Right ventricle myocardium superior (tissue), 1 donor: ENCODE measurements at places on chromosomes 5 and 9. TPM values are rescaled to one million over a fixed set of nuclear protein-coding genes. Genes with fewer than 3 reads are reported as not detected.

DNA sequence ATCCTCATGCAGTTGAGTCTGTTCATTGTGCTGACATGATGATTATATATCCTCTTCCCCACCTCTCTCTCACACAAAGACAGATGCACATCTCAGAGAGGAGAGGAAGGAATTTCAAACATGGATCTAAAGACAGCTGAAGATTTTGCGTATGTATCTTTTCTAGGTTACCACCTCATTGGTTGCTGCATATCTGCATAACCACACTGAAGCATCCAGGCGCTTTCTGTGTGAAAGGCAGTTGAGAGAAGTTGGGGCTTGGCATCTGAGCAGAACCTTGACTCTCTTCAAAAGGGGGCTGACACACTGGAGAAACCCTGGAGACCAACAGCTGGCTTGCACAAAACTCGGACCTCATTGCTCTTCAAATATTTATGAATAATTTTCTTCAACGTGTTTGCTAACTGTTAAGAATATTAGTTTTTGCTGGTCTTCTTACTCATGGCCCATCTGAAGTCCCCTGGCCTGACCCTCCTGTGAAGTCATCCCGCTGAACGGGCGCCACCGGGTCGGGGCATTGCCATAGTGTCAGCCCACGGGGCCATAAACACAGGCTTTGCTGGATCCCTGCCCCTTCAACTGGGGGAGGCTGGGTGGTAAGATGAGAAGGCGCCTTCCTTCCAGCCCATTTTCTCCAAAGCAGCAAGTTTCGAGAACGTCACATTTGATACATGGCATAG, 593.2 kb upstream of the CLINT1 start:
- DNase-seq = peak; percentile 52

GRCh38 chr5:100322483-100322882, 212.7 kb upstream of the FAM174A start:
- no peak for DNase-seq

- no peak for DNase-seq
Measured at GRCh38 chr9:117278020-117278419, 136.8 kb downstream of the ASTN2 start.

GRCh38 chr9:70802206-70802605, 319.2 kb downstream of the TRPM3 start:
- DNase-seq = no peak

DNA sequence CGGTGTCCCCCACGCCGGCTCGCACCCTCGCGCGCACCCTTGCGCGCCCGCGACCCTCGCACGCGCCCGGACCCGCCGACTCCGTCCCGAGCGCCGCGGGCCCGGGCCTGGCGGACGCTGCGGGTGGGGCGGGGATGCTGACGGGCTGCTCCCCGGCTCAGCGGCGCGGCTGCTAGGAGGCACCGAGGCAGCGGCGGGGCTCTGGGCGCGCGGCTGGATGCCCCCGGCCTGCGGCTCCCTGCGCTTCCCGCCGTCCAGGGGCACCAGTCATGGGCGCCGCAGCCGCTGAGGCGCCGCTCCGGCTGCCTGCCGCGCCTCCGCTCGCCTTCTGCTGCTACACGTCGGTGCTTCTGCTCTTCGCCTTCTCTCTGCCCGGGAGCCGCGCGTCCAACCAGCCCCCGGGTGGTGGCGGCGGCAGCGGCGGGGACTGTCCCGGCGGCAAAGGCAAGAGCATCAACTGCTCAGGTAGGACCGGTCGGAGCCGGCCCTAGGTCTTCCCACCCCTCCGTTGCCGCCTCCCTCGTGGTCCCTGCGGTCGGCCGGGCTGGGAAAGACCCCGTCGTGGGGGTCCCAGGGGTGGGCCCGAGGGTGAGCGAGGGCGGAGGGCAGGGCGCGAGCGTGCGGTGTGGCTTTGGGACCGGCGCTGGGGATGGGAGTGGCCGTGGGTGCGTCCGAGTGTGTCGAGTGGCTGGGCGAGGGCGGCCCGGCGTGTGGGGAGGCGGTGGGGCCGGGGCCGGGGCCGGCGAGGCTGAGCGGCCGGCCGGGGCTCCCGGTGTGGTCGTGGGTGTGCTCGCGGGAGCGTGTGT, 530 bp downstream of the TMEFF1 start:
- DNase-seq = no peak

GRCh38 chr9:78296201-78296892, 578 bp upstream of the PSAT1 start:
- DNase-seq = peak; percentile 67

DNA sequence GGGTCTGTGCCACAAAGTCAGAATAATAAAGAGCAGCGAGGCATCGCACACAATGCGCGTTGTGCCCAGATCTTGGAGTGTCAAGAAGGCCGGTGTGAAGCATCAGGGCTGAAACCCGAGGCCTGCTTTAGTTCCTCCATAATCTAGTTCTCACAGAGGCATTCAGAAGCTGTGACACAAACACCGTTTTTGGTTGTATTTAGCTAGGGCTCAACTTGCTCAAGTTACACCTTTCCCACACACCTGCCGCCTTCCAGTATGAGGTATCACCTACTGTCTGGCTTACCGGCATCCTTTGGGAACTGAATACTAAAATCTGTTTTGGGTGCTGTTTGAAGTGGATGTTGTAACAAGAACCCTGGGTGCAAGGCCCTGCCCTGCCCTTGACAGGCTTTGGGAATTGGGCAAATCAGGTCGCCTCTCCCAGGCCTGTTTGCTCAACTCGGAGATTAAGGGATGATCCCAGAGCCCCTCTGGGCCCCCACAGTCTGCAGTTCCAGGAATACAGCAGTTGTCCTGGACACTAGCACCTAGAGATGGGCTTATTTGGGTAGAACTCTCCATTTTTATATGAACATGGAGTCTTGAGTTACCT, 27.0 kb downstream of the SLC25A25 start:
- no peak for DNase-seq

Gene CARD6
- 5.3 TPM for total RNA-seq

Gene ZDHHC12
- total RNA-seq = 5.4 TPM

Gene WWC1
- 1.8 TPM for total RNA-seq

Gene PCA3
- not detected for total RNA-seq
